M059J (cell line): ENCODE measurements at places on chromosomes 7 and 10.

DNA sequence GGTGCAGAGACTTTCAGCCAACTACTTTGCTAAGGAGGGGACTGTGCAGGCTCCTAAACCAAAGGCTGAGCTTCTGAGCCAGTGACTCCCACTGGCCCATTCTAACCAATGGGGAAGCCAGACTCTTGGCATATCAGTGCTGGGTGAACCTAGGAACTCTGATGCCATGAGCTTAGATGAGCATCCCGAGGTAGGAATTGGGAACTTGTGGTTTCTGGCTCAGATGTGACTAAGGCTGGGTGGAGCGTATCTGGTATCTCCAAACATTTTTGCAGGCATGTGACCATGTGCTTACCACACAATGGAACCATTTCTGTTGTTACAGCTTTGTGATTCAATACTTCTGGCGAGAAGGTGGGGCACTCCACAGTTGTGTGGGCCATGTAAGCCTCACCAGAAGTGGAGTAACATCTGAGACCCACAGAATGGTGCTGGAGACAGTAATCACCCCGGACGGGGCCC, 2.5 kb upstream of the AVPI1 start:
- peak; percentile 96 for DNase-seq

- no peak for DNase-seq
These were observed 11.0 kb upstream of the MSMB start for GRCh38 chr10:46057038-46057437.

DNA sequence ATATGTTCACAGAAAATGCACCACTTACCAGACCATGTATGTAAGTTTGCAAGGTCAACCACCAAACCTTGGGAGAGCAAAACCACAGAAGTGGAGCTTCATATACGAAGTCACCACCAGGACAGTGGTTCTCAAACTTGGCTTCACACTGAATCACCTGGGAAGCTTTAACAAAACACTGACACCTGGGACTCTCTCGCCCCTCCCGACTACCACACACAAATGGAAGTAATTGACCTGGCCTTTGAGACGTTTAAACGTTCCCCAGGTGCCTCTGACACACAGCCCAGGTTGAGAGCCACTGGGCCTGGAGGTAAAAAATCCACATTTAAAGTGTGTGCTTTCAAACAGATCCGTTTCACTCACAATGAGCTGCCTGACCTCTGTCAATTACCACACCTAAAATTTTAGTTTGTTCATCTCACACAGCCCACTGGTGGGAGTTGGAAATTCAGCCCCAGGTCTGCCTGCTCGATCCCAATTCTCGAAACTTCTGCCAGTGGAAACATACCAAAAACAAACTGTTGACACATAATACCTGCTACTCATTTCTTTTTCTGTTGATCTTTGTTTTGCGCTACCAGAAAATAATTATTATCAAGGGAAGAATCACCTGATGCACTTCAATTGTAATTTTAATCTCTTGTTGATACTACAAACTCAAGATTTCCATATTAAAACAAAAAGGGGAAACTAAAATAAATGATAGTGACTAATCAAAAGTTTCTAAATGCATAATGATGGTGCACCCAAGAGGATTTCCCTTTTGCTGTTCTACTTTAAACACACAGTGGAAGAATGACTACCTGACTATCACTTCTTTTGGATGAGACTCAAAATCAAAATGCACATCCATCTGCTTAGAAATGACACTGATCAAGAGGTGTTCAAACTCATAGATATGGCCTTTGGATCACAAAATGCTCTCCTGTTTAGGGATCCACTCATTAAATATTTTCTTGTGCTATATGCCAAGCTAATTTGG, 26.6 kb downstream of the CDNF start:
- DNase-seq, result no peak

GRCh38 chr7:80779456-80779855, 139.4 kb downstream of the SEMA3C start:
- DNase-seq, result peak; percentile 64

- DNase-seq, result no peak
These were observed 60.2 kb downstream of the TFPI2 start for GRCh38 chr7:93830141-93830925.

GRCh38 chr7:84532196-84532595, 337.6 kb upstream of the SEMA3A start:
- DNase-seq, result no peak

- DNase-seq, result no peak
These were observed 15.4 kb downstream of the NFE2L3 start for GRCh38 chr7:26167303-26167934.

GRCh38 chr7:102028206-102028826, 210.9 kb downstream of the CUX1 start:
- DNase-seq, result no peak

DNA sequence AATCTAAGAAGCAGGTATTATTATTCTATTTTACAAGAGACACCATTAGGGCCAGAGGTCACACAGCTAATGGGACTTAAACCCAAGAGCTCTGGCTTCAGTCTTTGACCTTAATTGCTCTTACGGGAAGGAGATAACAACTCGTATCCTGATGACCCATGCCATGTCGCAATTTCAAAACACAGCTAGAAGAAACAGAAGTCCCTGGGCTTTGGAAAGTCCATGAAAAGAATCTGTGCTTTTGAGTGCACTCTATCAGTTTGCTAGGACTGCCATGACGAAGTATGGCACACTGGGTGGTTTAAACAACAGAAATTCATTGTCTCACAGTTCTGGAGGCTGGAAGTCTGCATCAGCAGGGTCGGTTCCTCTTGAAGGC, 247.8 kb upstream of the AOAH start:
- no peak for DNase-seq

DNA sequence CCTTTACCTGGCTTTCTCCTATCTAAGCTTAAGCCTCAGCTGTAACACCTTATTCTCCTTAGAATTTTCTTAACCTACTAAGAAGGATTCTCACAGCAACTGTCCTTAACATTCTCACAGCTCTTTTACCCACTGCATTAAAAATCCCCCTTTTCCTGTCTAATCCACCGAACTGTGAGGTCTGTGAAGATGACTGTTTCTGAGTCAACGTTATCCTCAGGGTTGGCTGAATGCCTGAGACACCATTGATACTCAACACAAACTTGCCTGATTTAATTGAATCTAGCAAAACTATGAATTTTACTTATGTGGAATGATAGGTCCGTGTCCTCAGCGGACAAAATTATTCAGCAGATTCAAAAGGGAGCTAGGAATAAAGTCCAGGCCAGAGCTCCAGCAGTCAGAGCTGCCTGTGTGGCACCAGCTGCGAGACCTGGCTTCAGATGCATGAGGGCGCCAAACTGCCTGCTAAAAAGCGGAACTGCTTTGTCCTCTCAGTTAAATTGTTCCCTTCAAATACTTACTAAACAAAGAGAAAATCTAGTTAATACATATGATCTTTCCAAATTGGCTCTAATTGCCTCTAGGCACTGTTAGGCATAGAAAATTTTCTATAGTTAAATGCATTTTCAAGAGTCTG, 33.4 kb upstream of the VWDE start:
- DNase-seq, result peak; percentile 57

GRCh38 chr7:132249256-132249971, 326.9 kb downstream of the PLXNA4 start:
- peak; percentile 29 for DNase-seq

DNA sequence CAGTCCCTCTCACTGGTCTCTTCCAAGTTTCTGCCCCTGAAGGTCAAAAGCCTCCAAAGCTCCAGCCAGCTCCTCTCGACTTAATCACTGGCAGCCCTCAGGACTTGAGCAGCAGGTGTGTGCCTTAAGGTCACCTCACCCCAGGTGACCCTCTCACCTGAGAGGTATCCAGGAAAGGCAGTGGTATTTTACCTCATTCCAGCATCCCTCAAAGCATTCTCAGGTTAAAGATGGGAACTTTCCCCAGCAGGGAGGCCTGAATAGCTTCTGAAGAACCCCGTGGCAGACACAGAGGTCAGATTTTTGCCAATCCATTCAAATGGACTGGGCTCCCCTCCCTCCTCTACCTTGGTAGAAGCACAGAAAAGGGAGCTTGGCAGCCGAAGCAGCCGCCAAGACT, 148.2 kb downstream of the GFRA1 start:
- no peak for DNase-seq

DNA sequence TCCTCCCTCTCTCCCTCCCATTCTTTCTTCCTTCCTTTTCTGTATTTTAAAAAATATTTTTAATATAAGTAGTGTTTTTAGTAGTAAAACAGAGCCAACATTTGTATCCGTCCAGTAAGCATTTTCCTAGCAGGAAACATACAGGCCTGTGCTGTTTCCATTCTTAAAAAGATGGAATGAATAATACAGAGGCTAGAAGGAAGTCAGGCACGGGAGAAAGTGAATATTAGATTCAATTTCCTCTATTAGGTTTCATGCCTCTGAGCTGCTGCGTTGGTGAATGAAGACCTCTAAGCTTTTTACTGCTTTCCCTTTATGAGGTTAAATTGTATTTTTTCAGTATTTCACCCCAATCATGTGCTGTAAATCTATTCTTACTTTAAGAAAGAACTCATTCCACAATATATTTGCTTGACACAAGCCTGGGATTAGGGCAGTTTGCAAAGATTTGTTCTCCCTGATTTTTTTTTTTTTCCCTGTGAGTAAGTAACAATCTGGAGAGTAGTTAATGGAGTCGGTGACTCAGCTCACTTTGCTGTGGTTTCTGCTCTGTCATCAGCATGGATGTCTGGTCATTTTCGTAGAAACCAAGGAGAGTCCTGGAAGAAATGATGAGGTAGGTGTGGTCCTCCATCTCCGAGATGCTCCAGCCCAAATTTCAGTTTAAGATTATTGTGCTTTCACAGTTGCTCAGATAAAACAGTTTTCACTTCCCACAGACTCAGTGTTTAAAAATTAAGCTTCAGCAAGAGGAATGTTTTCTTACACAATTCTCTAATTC, 76.1 kb upstream of the PITRM1 start:
- peak; percentile 88 for DNase-seq

DNA sequence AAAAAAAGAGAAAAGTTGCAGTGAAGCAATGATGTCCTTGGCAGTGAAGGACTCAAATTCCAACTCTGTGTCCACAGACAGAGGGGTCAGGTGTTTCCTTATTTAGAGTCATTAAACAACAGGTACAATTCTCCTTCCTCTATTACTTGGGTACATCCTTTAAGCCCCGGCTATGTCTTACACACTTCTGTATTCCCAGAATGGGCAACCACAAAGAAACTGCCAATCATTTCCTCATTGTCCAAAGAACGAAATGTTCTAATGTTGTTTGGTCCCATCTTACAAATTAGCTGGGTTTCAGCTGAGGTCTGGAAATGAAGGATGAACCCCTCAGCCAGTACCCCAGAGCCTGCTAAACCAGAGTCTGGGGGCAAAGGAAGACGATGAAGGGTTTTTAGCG, 59.5 kb downstream of the GRB10 start:
- DNase-seq, result no peak

DNA sequence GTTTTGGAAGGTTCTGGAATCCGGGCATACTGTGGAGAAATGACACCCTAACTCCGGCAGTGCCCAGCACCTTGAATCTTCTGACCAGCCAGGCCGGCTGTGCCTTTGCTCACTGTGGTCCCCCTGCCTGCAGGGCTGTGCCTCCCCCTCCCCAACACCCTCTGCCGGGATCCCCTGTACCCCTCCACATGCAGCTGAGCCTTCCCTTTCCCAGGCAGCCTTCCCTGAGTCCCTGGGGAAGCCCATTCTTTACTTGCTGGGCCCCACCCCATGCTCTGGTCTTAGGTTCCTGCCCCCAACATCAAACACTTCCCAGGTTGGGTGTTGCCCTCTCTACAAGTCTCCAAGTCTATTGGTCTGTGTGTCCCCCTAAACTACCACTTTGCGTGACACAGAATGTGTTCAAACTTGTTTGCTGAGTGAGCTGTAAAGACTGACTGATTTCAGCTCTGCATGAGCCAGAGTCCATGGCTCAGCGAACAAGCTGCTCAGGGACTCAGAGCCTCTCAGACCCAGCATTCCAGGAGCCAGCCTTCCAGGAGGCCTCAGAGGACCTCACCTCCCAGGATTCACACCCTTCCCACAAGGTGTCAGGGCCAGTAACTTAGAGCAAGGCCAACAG, 31.6 kb downstream of the CALML5 start:
- DNase-seq, result no peak

GRCh38 chr7:55534262-55534915, 37.9 kb downstream of the VOPP1 start:
- peak; percentile 88 for DNase-seq

DNA sequence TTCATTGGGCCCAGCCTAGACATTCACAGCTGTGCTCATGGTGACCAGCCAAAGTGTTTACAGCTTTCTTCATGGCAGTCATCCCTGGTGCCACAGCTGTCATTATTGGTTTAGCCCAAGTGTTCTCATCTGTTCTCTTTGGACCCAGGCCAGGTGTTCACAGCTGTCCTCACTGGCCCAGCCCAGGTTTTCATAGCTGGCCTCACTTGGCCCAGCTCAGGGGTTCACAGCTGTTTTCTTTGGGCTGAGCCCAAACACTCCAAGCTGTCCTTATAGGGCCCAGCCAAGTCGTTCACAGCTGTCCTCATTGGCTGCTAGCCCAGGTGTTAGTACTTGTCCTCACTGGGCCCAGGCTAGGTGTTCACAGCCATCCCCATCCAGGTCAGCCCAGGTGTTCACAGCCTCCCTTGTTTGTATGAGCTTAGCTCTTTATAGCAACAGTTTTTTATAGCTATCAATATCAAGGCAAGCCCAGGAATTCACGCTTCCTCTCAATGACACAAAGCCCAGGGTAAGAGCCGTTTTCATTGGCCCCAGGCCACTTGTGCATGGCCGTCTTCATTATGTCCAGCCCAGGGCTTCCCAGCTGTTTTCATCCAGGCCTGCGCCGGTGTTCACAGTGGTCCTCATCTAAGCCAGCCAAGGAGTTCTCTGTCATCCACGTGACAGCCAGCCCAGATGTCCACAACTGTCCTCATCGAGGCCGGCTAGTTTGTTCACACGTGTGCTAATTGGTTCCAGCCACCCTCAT, 11.6 kb downstream of the FRG2B start:
- DNase-seq, result no peak

DNA sequence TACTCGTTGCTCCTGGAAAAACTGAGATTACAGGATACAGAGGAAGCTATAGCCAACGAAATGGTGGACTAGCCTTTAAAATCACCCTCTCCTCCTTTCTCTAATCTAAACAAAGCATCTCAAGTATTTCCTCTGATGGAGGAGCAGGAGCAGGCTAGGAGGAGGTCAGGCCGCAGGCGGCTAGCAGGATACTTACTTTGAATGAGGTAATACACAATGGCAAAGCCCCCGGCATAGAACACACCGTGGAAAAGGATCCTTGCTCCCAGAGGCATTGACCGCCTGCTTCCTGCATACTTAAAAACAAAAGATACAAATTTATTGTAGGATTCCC, 64.4 kb downstream of the STK17A start:
- peak; percentile 90 for DNase-seq

GRCh38 chr7:82623812-82624211, 180.2 kb upstream of the CACNA2D1 start:
- DNase-seq, result peak; percentile 17

DNA sequence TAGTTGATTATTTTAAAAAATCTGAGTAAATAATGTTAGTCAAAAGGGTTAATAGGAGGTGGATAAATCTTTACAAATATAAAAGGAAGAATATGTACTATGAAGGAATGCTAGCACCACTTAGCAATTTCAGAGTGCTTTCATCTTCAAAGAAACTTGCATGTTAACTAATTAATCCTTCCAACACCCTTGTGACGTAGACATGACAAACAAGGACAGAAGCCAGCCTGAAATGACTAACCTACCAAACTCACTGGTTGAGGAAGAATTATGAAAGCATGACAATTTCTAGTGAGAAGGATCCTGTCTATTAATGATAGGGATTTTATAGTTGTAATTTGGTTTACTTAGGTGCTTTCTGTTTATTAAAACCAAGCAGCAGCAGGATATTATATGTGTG, 468.0 kb upstream of the FZD8 start:
- no peak for DNase-seq
